Epithelial cell of prostate (primary cell): ENCODE measurements at places on chromosomes 6 and 20.

GRCh38 chr20:330233-331149, 5.1 kb downstream of the SOX12 start:
- DNase-seq: no peak

DNA sequence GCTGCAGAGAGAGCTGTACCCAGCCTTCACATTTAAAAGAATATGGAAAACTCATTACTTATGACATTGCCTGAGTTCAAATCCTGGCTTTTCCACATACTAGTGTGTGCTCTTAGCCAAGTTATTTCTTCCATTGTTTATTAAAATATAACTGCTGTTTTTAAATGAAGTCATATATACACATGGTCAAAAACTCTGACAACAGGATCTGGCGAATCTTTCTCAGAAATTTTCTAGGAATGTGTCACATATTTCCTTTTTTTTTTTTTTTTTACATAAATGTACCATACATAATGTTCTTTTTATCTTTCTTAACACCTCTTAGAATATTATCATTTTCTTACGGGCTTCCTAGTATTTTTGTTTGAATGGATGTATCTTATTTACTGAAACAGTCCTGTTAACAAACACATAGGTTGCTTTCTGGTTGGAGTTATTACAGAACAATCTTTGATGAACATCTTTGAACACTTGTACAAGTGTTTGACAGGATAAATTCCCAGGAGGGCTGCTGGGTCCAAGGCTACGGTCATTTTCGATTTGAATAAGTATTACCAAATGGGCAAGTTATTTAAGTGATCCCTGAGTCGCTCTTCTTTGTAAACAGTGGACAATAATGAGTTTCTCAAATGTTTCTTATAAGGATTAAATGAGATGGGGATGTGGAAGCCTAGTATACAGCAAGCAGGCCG, 1.6 kb upstream of the SNX9 start:
- DNase-seq: no peak

- DNase-seq: peak; percentile 16
These were observed 38.3 kb downstream of the FAM120B start for GRCh38 chr6:170344631-170345576.

- no peak for DNase-seq
These were observed 75.3 kb downstream of the UTRN start for GRCh38 chr6:144360401-144360800.

DNA sequence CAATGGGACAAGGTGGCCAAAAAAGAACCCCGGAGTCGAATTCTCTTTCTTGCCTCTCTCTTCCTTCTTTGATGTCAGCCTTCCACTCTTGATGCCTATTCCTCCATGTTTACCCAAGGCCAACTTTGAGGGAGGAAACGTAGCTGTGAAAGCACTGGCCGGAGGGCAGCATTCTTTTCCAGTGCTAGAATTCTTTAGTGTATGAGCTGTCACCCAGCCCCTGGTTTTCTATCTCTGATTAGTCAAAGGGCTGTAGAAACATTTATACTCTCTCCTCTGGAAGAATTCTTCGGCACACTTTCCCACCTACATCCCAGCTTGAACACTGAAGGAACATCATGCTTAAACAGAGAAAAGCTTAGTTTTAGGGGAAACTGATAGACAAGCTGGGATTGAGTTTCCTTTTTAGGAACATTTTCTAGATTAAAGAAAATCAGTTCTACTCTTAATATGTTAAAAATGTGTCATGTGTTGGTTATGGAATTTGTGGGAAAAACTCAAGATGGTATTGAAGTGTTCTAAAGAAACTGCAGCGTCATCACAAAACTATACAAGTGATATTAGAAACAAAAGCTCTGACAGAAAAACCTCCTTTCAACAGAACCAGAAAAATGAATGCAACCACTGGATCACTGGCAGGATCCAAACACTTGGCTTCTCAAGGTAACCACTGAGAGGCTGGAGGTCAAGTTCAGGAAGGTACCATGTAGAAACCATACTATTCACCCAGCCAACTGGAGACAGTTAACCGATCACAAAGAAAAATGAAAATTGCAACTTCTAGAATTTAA, 20.7 kb upstream of the UTRN start:
- DNase-seq: no peak

GRCh38 chr6:154242617-154243357, 113.8 kb downstream of the IPCEF1 start:
- DNase-seq: no peak

- DNase-seq: no peak
These were observed 7.8 kb downstream of the TRIB3 start for GRCh38 chr20:388034-388994.

GRCh38 chr20:14553774-14554534, 216.5 kb upstream of the FLRT3 start:
- DNase-seq: no peak

- no peak for DNase-seq
These were observed 62.3 kb downstream of the FKBP5 start for GRCh38 chr6:35626401-35626800.

DNA sequence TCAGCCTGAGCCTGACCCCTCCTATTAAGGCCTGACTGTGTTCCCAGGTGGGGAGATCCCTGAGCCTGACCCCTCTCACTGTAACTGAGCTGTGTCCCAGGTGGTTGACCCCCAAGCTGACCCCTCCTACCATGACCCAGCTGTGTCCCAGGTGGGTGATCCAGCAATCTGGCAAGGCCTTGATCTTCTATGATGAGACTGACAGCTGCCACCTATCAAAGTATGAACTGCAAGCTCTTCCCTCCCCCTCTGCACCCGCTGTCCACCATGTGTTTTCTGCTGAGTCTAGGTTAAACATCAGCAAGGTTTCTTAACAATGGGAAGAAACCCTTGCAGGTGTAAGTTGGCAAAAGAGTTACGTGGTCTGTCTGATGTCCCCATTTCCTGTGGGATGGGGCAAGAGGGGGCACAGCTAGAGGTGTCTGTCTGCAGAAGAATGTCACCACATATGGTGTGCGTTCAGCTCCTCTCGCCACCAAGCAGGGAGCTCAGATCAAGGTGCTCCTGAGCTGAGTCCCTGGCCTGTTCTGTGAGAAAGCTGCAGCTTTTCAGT, 5.9 kb downstream of the PXDC1 start:
- DNase-seq: no peak

GRCh38 chr6:53244958-53245357, 96.3 kb upstream of the GCM1 start:
- DNase-seq: no peak

- DNase-seq: no peak
These were observed 2.3 kb upstream of the EPB41L1 start for GRCh38 chr20:36152261-36152660.

DNA sequence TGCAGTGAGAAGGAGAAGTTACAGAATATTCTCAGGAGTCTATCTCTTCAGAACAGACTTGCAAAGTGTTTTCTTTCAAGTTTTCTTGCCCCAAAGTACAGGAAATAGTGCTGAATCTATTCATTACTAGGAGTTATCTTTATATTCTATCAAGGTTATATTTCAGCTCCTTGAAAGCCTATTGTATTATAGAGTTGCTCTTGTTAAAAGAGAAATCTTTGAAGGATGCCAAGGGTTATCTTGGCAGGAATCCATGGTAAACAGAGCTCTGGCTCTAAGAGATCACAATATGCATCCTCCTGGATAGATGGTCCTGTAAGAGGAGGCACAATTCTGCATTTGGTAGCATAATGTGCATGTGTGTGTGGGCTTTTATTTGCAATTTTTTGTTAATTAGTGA, 21.2 kb upstream of the SNRPB2 start:
- no peak for DNase-seq
